WTC11 (cell line): ENCODE measurements at places on chromosomes 3 and 15. TPM values are rescaled to one million over a fixed set of nuclear protein-coding genes. Genes with fewer than 3 reads are reported as not detected.

LSMEM2 gene
- total RNA-seq = 0.41 to 0.60 TPM (median 0.57 TPM) in 3 replicates

- no peaks in the 10 kb centered on the region for H3K27me3 ChIP-seq
- H3K4me3 ChIP-seq = no peak overlapping the region
- DNase-seq = no peak
- H3K4me1 ChIP-seq = peaks cover 4% of the 10 kb centered on the region
- H3K36me3 ChIP-seq = no peaks in the 10 kb centered on the region
These were observed 33.9 kb downstream of the GRAMD2A start for GRCh38 chr15:72163719-72164118.

UROC1 gene
- 0.09 TPM in 1 of 3 replicates, not detected in the others for total RNA-seq

DNA sequence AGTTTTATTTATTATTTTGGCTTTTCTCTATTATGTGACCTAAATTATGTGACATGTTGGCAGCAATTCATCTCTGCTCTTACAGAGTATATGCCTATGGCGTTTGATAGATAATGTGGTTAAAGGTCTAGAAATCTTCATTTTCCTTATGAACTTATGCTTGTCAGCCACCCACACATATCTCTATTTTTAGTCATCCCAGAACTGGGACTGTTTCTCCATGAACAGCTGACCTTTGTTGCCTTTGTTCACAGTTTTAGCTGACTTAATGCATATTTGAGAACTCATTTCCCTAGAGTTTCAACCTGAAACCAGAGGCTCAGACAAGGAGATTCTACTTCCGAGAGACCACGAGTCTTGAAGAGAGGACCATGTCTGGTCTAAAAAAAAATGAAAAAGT is 176.5 kb downstream of the RAP2B start:
- DNase-seq = no peak
- H3K4me3 ChIP-seq = no peak overlapping the region
- no peak overlapping the region for H3K27ac ChIP-seq
- no peaks in the 10 kb centered on the region for H3K4me1 ChIP-seq

NPAP1 gene
- 0.11 to 0.13 TPM (median 0.11 TPM) in 3 replicates for total RNA-seq

- H3K36me3 ChIP-seq = no peaks in the 10 kb centered on the region
- H3K27me3 ChIP-seq = peaks cover 65% of the 10 kb centered on the region
- peaks cover 15% of the 10 kb centered on the region for H3K4me1 ChIP-seq
- H3K4me3 ChIP-seq = no peak overlapping the region
These were observed 1.5 kb downstream of the CYP1A1 start for GRCh38 chr15:74723754-74724334.

GRCh38 chr3:60809857-60810610 is 441.2 kb downstream of the FHIT start:
- H3K4me3 ChIP-seq = no peak overlapping the region
- no peaks in the 10 kb centered on the region for H3K27me3 ChIP-seq
- no peak for DNase-seq
- peaks cover 9% of the 10 kb centered on the region for H3K4me1 ChIP-seq
- peaks cover 4% of the 10 kb centered on the region for H3K36me3 ChIP-seq
- H3K27ac ChIP-seq = no peak overlapping the region

DNA sequence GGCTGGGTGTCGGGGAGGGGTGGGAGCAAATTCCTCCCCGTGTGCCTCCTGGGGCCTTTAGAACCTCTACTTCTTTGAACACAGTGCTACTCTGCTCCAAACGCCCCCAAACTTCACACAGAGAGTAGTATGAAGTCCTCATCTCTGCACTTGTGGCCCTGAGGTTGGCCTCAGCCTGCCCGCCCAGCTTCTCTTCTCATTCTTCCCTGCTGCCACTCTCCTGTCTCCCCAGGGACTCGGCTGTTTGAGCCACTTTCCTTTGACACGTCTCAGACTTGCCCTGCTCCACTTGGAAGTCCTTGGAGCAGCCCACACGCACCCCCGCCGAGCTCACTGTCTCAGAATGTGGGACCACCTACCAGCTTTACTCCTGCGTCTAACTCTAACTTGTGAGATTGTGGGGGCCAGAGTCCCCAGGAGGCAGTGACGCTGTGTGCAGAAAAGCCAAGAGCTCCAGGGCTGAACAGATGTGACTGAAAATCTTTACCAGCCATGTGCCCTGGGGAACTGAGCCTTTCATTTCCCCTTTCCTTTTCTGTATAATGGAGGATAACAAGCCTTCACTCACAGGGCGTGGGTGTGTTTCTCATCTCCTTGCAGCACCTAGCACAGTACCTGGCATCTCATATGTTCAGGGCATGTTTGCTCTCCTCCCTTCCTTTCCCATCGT is 233.6 kb upstream of the CTDSPL start:
- H3K4me1 ChIP-seq = peaks cover 9% of the 10 kb centered on the region; the same call in 1 of the 2 replicates
- H3K27me3 ChIP-seq = no peaks in the 10 kb centered on the region; the same call in 1 of the 2 replicates

DNA sequence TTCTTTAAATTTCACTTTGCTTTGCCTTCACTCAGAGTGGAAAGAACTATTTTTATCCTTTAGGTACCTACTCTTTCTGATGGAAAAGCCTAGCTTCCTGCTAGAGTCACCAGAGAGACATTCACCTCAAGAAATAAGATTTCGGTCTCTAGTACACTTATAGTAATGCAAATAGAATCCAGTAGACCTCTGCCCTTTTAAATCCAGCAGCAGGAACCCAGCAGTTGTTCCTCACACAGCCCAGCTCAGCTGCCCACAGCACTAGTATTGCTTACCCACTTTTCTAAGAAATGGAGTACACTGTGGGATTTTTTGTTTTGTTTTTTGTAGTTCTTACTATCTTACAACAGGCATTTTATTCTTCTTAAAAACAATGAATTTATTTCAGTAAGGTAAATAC is 497.0 kb upstream of the CCDC54 start:
- peaks cover 21% of the 10 kb centered on the region for H3K36me3 ChIP-seq
- peaks cover 57% of the 10 kb centered on the region for H3K4me1 ChIP-seq
- no peaks in the 10 kb centered on the region for H3K27me3 ChIP-seq
- peak overlapping the region; percentile 97 for H3K27ac ChIP-seq
- H3K4me3 ChIP-seq = peak overlapping the region; percentile 20

C3orf62 gene
- total RNA-seq = 2.1 to 2.5 TPM (median 2.4 TPM) in 3 replicates

- no peaks in the 10 kb centered on the region for H3K36me3 ChIP-seq
- DNase-seq = no peak
- H3K4me1 ChIP-seq = no peaks in the 10 kb centered on the region
- no peaks in the 10 kb centered on the region for H3K27me3 ChIP-seq
- no peak overlapping the region for H3K27ac ChIP-seq
These were observed 36.0 kb downstream of the SLC25A26 start for GRCh38 chr3:66256806-66257205.

SPTSSB gene
- total RNA-seq = 14.1 to 17.8 TPM (median 15.7 TPM) in 3 replicates

GRCh38 chr15:42354824-42355223 is 4.5 kb upstream of the CAPN3 start:
- H3K36me3 ChIP-seq = no peaks in the 10 kb centered on the region
- no peaks in the 10 kb centered on the region; the same call in 1 of the 2 replicates for H3K27me3 ChIP-seq
- no peak overlapping the region for H3K4me3 ChIP-seq
- peaks cover 6% of the 10 kb centered on the region for H3K4me1 ChIP-seq
- no peak overlapping the region for H3K27ac ChIP-seq

DUOXA2 gene
- total RNA-seq = 0.11 TPM in 1 of 3 replicates, not detected in the others
